Upper lobe of right lung (tissue), 1 donor: ENCODE measurements at places on chromosomes 3 and 15. TPM values are rescaled to one million over a fixed set of nuclear protein-coding genes. Genes with fewer than 3 reads are reported as not detected.

DNA sequence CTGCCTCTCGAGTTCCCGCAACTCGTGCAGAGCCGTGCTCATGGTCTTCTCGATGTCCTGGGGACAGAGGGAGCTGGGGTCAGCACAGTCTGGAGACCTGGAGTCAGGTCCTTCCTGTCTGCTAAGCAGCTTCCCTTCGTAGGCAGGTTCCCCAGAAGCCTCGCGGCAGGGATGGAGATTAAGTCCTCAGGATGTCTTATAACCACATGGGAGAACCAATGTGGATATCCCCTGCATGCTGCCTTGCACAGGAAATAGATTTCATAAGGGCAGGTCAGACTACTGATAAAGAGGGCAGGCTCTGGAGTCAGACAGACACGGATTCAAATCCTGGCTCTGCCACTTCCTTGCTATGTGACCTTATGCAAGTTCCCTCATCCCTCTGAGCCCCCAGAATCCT lies 22.6 kb upstream of the RAD18 start:
- H3K27ac ChIP-seq: no peak overlapping the region
- no peak for DNase-seq
- H3K4me1 ChIP-seq: peaks cover 4% of the 10 kb centered on the region
- no peaks in the 10 kb centered on the region for H3K36me3 ChIP-seq
- H3K4me3 ChIP-seq: no peak overlapping the region

DNA sequence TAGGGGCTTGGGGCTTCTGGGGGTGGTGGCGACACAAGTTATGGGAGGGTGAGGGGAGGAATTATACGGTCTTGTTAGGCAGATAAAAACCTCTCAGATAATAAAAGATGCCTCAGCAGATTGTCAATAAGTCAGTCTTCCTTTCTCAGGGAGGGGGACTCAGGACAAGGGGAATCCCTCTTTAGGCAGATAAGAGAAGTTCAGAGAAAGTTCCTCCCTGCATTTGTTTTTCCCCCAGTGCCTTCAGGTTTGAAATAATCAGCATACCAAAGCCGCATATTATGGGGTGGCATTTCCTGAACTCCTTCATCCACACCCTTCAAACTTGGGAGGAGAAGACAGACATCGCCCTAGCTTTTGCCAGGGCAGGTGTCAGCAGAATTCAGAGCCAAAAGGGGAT lies 8.5 kb downstream of the PPCDC start:
- H3K36me3 ChIP-seq: no peaks in the 10 kb centered on the region
- peaks cover 35% of the 10 kb centered on the region for H3K4me1 ChIP-seq
- H3K4me3 ChIP-seq: no peak overlapping the region
- peak overlapping the region; percentile 47 for H3K27ac ChIP-seq
- DNase-seq: no peak

- H3K27ac ChIP-seq: no peak overlapping the region
- H3K4me1 ChIP-seq: no peaks in the 10 kb centered on the region
- no peak overlapping the region for H3K4me3 ChIP-seq
- H3K36me3 ChIP-seq: peaks cover 38% of the 10 kb centered on the region
These were observed 19.8 kb downstream of the MAP4 start for GRCh38 chr3:47996440-47996839.

TRIM42 gene
- not detected for total RNA-seq

GRCh38 chr15:73631915-73632669 lies 1.1 kb downstream of the NPTN start:
- no peaks in the 10 kb centered on the region for H3K36me3 ChIP-seq
- peak overlapping the region; percentile 84 for H3K4me3 ChIP-seq
- DNase-seq: no peak
- H3K4me1 ChIP-seq: peaks cover 46% of the 10 kb centered on the region

- no peak overlapping the region for H3K4me3 ChIP-seq
- DNase-seq: no peak
- H3K36me3 ChIP-seq: no peaks in the 10 kb centered on the region
- H3K4me1 ChIP-seq: peaks cover 81% of the 10 kb centered on the region
These were observed 45.7 kb downstream of the CHSY1 start for GRCh38 chr15:101206176-101206591.

- no peak for DNase-seq
- no peaks in the 10 kb centered on the region for H3K36me3 ChIP-seq
- H3K4me1 ChIP-seq: no peaks in the 10 kb centered on the region
- H3K4me3 ChIP-seq: no peak overlapping the region
These were observed 158.5 kb upstream of the TPM1 start for GRCh38 chr15:62883938-62884479.

SNRK gene
- 46.3 TPM for total RNA-seq

ROBO2 gene
- 27.1 TPM for total RNA-seq

- no peak overlapping the region for H3K4me3 ChIP-seq
- no peak for DNase-seq
- H3K4me1 ChIP-seq: peaks cover 72% of the 10 kb centered on the region
- H3K36me3 ChIP-seq: peaks cover 39% of the 10 kb centered on the region
These were observed 206.0 kb downstream of the KLHL25 start for GRCh38 chr15:85588677-85589076.

DNA sequence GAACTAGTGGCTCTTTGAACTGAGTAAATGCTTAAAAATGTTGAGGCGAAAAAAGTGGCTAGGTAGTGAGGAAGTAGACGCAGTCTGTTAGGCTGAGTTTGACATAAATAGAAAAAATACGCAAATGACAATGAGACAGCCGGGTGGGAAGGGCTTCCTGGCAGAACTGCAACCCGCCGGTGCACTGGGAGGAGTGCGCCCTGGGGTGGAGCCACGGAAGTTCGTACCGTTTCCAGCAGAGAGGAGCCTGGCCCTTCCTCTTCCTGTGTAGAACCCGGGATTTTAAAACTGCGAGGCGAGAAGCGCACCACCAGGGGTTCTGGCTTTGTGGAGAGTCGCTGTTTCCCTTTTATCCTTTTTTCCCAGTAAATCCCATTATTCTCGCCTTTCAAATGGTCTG lies 602.6 kb downstream of the PYDC2 start:
- no peaks in the 10 kb centered on the region for H3K27me3 ChIP-seq
- H3K4me3 ChIP-seq: no peak overlapping the region
- H3K27ac ChIP-seq: no peak overlapping the region

GRCh38 chr3:143825513-143825912 lies 22.8 kb downstream of the SLC9A9 start:
- no peaks in the 10 kb centered on the region for H3K27me3 ChIP-seq
- H3K4me1 ChIP-seq: peaks cover 23% of the 10 kb centered on the region
- H3K4me3 ChIP-seq: no peak overlapping the region
- no peak for DNase-seq

DNA sequence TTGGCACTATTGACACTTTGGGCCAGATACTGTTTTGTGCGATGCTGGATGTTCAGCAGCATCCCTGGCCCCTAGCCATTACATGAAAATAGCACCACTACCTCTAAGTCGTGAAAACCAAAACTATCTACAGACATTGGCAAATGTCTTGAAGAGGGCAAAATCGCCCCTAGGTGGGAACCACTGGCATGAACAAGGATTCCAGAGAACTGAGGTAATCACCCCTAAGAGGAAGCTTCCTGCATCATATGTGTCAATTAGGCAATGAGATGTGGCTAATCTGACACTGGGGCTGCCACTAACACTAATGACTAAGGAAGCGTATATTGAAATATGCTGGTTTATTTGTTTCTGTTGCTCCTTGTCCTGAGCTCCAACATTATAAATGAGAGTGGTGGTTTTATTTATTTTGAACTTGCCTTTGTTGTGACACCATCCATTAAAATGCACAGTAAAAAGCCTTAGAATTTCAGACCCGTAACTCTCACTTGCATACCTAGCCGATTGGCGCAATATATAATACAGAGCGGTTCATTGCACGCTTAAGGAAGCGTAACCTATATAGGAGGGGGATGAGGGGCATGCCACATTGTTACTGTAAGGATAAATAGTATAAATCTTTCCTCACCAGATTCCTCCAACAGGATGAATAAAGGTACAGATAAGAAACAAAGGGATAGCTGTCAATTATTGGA lies 299.8 kb upstream of the CNTN4 start:
- H3K4me1 ChIP-seq: no peaks in the 10 kb centered on the region
- H3K36me3 ChIP-seq: no peaks in the 10 kb centered on the region
- H3K4me3 ChIP-seq: no peak overlapping the region
- DNase-seq: no peak
- no peaks in the 10 kb centered on the region for H3K27me3 ChIP-seq
- no peak overlapping the region for H3K27ac ChIP-seq

GRCh38 chr3:21704796-21705195 lies 46.2 kb downstream of the ZNF385D start:
- no peaks in the 10 kb centered on the region for H3K27me3 ChIP-seq
- no peaks in the 10 kb centered on the region for H3K4me1 ChIP-seq
- H3K36me3 ChIP-seq: no peaks in the 10 kb centered on the region
- no peak for DNase-seq

DNA sequence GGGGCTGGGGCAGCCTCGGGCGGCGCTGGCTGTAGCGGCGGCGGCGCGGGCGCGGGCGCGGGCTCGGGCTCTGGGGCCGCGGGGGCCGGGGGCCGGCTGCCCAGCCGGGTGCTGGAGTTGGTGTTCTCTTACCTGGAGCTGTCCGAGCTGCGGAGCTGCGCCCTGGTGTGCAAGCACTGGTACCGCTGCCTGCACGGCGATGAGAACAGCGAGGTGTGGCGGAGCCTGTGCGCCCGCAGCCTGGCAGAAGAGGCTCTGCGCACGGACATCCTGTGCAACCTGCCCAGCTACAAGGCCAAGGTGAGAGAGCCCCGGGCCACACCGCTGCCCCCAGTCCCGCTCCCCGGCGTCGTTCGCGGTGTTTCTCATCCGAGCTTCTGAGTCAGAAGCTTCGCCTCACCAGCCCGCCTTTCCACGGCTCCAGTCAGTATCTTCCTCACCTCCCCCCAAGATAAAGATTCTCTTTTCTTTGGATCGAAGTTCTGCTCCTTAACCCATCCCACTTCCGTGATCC lies 600 bp downstream of the FBXO45 start:
- no peaks in the 10 kb centered on the region for H3K27me3 ChIP-seq
- H3K4me3 ChIP-seq: peak overlapping the region; percentile 80
- peak overlapping the region; percentile 87 for H3K27ac ChIP-seq
- peaks cover 7% of the 10 kb centered on the region for H3K36me3 ChIP-seq
- DNase-seq: peak; percentile 81

SNTN gene
- total RNA-seq: not detected

GRCh38 chr3:194380326-194380725 lies 10.8 kb upstream of the LRRC15 start:
- no peak overlapping the region for H3K4me3 ChIP-seq
- no peak for DNase-seq
- H3K27ac ChIP-seq: no peak overlapping the region

SNX33 gene
- total RNA-seq: 31.0 TPM

- H3K4me1 ChIP-seq: no peaks in the 10 kb centered on the region
- H3K27me3 ChIP-seq: peaks cover 7% of the 10 kb centered on the region
- no peak overlapping the region for H3K4me3 ChIP-seq
- H3K27ac ChIP-seq: no peak overlapping the region
- no peak for DNase-seq
These were observed 183.7 kb downstream of the RPLP1 start for GRCh38 chr15:69636169-69636915.

DNA sequence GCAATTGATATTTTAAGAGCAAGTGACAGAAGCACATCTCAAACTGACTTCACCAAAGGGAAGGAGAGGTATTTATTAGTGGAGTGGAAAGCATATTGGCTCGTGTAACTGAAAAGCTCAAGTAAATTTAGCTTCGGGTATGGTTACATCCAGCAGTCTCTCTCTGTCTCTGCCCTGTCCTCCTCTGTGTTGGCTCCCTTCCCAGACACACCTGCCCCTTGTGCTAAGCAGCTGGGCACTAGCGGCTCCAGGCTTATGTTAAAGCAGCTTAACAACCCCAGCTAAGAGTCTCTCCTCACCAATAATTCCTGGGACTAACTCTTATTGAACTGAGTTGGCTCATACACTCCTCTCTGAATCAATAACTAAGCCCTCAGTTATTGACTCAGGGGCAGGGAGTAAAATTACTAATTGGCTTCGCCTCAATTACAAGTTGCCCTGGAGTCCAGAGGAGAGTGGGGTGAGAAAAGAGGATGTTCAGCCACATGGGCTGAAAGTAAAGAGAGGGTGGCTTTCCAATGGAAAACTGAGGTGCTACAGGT lies 12.8 kb upstream of the SH3BP5 start:
- H3K27me3 ChIP-seq: no peaks in the 10 kb centered on the region
- no peak overlapping the region for H3K27ac ChIP-seq
- H3K36me3 ChIP-seq: no peaks in the 10 kb centered on the region
- peaks cover 6% of the 10 kb centered on the region for H3K4me1 ChIP-seq
- H3K4me3 ChIP-seq: no peak overlapping the region

- no peaks in the 10 kb centered on the region for H3K27me3 ChIP-seq
- H3K27ac ChIP-seq: no peak overlapping the region
- H3K4me3 ChIP-seq: no peak overlapping the region
- no peaks in the 10 kb centered on the region for H3K36me3 ChIP-seq
These were observed 80.9 kb upstream of the PRTG start for GRCh38 chr15:55823699-55824340.

DAZL gene
- total RNA-seq: not detected

- H3K4me1 ChIP-seq: no peaks in the 10 kb centered on the region
- H3K4me3 ChIP-seq: no peak overlapping the region
- H3K27me3 ChIP-seq: no peaks in the 10 kb centered on the region
These were observed 30.3 kb upstream of the CPOX start for GRCh38 chr3:98623572-98624280.

DNA sequence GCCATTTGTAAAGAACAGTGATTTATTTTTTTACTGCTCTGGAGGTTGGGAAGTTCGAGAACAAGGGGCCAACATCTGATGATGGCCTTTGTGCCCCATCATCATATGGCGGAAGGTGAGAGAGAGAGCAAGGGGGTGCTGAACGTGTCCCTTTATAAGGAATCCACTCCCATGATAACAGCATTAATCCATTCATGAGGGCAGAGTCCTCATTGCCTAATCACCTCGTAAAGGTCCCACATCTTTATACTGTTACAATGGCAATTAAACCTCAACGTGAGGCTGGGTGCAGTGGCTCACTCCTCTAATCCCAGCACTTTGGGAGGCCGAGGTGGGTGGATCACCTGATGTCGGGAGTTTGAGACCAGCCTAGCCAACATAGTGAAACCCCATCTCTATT lies 8.3 kb downstream of the IL12A start:
- H3K4me1 ChIP-seq: no peaks in the 10 kb centered on the region
- H3K36me3 ChIP-seq: no peaks in the 10 kb centered on the region
- DNase-seq: no peak
- H3K27me3 ChIP-seq: no peaks in the 10 kb centered on the region
